ENCODE measurements at places on chromosomes 1 and 21.

DNA sequence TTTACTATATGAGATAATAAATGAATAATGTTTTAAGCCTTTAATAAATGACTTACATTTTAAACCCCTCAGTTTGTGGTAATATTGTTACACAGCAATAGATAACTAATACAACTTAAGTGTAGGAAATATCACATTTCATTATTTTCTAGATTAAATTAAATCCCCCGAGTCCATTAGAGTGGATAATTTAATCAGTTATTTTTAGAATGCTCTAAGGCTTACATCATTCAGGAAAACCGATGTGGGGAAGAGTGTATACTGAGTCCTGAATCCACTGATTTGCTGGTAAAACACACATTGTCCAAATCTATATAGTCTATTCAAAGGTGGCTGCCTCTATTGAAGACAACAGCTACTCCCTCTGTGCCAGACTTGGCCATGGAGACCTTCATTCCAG, 35.7 kb upstream of the DOCK7 start:
- no peak for DNase-seq

DNA sequence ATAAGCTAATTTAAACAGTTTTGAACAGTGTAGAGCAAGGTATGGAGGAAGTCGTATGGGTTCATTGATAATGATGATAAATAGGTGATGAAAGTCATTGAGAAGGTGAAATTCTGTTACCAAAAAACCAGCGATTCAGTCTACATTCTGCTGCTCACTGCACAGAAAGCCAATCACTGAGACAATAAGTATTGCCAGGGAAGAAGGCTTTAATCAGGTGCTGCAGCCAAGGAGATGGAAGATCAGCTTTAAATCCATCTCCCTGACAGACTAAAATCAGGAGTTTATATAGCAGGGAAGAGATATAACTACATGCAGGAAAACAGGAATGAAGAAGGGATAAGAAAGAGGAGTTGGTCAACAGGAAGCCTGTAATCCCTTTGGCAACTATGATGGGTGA, 361.3 kb upstream of the C1orf174 start:
- no peak for DNase-seq

- no peak for DNase-seq
These were observed 23.7 kb upstream of the TMEM54 start for GRCh38 chr1:32924881-32925344.

- DNase-seq = no peak
These were observed 54.4 kb upstream of the BCL10 start for GRCh38 chr1:85330711-85331290.

- no peak for DNase-seq
These were observed 24.1 kb upstream of the ASPM start for GRCh38 chr1:197170538-197170937.

GRCh38 chr21:36092681-36093080, 22.9 kb downstream of the CBR1 start:
- no peak for DNase-seq

DNA sequence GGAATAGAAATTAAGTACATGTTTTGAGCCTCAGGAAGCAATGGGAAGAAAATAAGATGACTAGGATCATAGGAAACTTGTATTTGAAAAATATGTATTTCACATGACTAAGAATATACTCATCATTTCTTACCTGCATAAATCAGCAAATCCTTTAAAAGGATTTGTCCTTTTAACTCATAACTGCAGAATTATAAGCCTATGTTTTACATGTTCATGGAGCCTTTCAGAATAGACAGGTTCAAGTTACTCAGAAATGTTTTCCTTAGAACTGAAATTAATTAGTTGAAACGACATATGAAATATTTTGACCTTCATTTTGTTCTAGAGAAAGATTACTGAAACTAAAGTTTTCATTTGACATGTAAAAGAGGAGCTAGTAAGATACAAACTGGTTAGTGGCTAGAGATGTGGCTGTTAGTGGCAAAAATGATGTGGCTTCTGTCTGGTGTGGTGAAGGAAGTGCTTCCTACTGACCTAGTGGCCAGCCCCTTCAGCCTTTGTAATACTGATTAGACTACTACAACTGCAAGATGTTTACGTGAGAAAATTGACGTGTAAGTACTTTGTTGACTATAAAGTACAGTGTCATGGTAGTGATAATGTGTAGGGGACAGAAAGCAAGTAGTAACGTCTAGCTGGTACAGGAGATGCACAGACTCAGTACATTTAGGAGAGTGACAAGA, 54.7 kb downstream of the PACC1 start:
- no peak for DNase-seq

DNA sequence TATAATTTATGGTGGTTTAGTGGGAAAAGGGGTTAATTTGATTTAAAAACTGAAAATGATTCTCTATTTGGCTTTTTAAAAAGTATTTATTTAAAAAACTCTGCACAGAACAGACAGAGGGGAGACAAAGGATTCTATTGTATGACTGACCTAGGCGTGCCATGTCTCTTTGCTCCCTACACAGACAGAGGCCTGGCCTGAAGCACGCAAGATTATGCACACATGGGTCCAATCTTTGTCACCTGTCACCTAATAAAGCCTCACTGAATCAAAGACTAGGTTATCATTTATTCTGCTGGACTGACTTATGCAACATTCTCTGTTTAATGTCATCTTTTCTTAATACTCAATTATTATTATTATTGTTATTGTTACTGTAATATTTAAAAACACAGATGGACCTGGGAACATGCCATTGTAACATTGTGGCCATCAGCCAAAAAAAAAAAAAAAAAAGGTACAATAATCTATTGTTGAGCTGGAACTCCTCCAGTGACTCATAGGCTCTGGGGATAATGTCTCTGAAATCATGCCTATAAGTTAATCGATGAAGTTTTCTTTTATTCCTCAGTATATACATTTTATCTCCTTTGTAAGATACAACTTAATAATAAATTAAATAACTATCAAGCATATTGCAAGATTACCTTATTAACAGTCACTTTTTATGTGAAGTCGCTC, 112.1 kb downstream of the RUNX1 start:
- no peak for DNase-seq

GRCh38 chr1:235875036-235875597, 8.4 kb upstream of the LYST start:
- DNase-seq = no peak

- DNase-seq = no peak
These were observed 82.9 kb downstream of the GALNT2 start for GRCh38 chr1:230149751-230150584.

DNA sequence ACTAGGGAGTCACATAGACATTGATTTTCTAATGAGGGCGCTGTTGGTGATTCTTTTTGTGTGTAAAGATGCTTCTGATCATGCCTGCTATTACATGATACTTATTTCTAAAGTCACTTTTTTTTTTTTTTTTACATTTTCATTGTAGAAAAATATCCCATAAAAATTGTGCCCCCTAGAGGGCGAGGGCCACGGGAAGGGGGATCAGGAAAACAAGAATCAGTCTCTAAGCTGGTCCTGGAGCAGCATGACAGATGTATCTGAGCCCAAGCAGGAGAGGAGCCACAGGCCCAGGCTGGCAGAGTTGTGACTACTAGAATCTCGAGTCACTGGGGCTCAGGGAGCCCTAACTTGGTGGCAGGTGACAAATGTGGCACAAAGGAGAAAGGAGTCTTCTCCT, 28.1 kb downstream of the ZSCAN20 start:
- DNase-seq = no peak

GRCh38 chr1:190205713-190206112, 272.0 kb downstream of the BRINP3 start:
- DNase-seq = no peak

GRCh38 chr1:67609577-67610341, 75.2 kb upstream of the GADD45A start:
- no peak for DNase-seq

- no peak for DNase-seq
These were observed 9.3 kb downstream of the RAVER2 start for GRCh38 chr1:64754173-64754572.

DNA sequence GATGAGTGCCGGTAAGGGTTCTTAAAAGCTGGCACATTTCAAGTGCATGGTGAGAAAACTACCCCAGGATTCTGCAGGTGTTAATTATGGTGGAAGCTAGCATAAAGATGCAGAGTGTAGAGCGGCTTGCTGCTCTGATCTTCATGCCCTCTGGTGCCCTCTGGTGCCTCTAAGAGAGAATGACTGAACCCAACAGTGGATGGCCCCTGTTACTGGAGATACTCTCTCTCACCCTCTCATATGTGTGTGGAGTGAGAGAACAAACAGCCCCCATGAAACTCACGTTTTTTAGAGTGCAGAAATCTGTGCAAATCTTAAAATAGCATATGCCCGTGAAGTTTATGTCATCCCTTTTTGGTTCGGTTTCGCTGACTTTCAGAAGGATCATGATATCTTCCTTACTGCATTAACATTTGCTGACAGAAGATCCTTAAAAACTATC, 90.0 kb downstream of the GRIK1 start:
- no peak for DNase-seq

- no peak for DNase-seq
These were observed 184.5 kb upstream of the KAZN start for GRCh38 chr1:14413819-14414490.

- no peak for DNase-seq
These were observed 191.0 kb downstream of the TPR start for GRCh38 chr1:186183970-186184628.

DNA sequence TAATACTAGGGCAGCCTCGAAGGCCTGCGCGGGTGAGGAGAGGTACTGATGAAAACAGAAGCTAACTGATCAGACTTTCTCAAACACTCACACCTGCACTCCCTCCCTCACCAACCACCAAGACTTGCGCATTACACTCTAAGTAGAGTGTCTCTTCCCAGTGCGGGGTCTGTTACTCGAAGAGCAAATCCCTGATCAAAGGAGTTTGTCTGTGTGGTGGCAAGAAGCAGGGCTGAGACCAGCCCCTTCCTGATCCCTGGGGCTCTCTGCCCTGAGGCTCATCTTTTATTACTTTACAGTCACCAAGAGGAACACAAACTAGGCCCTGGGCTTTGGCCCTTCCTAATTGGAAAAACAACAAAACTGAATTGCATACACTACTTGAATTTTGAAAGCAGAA, 19.5 kb upstream of the TSNAX start:
- no peak for DNase-seq

DNA sequence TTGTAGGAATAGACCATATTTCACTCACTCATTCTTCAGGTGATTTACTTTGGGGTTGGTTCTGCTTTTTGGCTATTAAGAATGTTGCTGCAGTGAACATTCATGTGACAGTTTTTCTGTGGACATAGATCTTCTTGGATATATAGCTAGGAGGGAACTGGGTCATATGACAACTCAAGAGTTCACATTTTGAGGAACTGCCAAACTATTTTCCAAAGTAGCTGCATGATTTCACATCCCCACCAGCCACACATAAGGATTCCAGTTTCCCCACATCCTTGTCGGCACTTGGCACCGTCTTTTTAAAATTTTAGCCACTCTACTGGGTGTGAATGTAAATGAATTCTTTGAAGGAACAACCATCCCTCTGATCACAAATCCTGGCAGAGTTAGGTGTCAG, 126.0 kb downstream of the PRDM2 start:
- DNase-seq = no peak

DNA sequence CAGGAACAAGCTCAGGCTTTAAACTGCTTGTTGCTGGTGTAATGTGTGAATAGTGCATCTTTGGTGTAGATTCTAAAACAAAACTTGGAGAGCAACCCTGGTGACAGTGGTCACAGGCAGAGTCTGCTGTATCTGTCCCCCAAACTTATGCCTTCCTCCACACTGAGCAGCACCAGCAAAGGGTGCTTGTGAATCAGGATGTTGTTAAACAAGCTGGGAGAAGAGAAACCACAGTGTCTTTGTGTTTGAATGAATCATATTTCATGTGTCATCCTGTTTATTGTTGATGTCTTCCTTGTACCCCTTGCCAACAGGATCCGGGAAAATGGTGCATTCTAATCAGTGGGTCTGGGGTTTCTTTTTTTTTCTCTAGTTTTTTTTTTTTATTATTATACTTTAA, 91.9 kb upstream of the COG2 start:
- DNase-seq = no peak

DNA sequence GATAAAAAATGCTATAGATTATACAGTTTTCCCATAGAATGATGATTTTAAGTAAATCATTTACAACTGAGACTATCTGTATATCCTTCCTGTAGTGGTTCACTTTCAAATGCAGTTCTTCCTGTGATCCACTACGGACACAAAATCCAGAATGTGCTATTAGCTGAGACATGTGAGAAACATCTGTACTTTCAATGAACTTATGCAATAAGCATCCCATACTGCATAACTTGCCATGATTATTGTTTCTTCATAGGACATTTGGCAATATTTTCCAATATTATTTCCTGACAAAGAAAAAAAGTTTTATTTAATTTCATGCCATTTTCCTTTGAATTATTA, 83.5 kb upstream of the PRDX6 start:
- DNase-seq = no peak

GRCh38 chr21:33428669-33429068, 25.5 kb downstream of the IFNGR2 start:
- DNase-seq = no peak

DNA sequence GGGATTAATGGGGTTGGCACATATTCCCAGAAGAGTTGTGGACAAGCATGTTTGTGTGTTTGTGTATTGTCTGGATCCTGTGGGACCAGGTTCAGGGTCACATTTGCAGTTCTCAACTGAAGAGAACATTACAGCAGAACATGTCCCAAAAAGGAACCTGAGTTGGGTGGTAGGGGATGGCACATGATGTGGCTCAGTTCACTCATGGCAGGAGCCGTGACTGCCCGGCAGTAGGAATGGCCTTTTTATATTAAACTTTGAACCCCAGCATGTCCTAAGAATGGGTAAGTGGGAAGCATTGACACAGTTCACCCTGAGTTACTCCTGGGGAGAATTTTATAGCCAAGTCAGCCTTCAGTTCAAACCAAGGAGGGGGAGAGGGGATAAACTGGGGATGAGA, 41.3 kb downstream of the CXADR start:
- no peak for DNase-seq

DNA sequence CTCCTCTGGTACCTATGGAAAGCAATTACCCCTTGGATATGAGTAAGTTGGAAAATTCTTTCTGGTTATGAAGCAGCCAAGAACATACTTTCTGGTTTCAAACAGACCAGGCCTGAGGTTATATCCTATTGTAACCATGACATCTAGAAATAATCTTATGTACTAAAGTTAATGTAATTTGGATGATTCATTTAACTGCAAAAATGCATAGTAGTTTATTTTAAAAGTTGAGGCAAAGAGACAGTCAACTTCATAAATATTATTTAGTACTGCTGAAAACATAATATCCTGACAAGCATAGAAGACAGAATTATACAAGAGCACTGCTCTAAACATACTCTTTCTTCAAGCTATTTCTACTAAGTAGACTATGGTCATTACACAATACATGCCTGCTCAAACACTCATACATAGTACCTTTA, 25.5 kb downstream of the ODF2L start:
- DNase-seq = no peak

DNA sequence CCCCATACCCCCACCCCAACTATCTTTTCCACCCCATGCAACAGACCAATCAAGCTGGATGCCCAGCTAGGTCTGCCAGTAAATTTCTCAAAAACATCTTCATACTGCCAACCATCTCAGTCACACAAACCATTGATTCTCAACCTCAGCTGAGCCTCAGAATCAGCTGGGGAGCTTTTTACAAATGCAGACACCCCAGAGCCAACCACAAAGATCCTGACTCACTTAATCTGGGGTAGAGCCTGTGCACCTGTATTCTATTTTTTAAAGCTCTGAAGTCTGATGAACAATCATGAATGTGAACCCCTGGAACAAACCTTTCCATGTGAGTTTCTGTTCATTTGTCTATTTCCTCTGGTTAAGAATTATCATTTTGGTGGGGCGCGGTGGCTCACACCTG, 66.0 kb downstream of the ZNF281 start:
- no peak for DNase-seq

Measured in GOT3 (cell line).